Fibroblast of skin of left quadriceps (primary cell): ENCODE measurements at places on chromosomes 13 and 19.
A peak's percentile ranks its signal among the peaks of the same experiment; 100 is the strongest.

GRCh38 chr19:38079926-38080380, 144.1 kb downstream of the DPF1 start:
- peak; percentile 61 for DNase-seq

DNA sequence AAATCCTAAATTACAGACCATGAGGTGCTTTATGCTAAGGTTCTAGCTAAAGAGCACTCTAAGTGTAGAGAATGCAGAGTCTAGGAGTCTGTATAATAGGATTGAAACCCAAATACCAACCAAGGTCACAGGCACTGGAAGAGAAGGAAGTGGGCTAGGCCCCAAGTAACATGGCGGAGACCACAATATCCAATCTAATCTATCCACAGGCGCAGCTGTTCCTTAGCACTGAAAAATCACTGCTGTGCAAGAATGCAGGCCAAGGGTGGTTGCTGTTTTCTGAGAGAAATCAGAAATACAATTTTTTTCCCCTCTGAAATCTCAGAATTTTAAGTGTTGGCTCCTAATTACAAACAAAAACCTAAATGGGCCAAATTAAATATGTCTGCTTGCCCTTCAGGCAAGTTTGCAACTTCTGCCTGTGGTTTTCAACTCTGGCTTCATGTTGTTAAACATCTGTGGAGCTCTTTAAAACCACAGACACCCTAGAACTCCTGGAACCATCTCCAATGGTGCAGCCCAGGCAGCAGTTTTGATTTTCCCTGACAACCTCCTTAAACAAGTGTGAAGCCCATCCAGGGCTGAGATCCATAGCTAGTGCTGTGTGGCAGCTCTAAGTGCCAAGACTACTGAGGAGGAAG, 6.1 kb downstream of the RANBP3 start:
- no peak for DNase-seq

DNA sequence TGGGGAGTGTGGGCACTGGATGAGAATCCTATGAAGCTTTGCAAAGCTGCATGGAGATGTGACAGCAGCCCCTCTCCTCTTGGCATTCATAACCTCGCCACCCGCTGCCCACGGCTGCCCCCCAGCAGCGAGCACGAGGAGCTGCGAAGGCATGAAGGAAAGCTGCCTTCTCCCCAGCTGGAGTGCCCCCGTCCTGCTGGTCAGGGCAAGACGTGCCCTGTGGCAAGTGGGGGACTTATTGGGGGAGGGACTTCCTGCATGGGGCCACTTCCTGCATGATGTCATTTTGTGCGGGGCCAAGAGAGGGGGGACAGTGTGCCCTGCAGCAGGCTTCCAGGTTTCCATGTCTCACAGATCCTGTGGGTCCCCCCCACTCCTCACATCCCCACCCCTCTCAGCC, 85.9 kb downstream of the TSHZ3 start:
- DNase-seq: no peak

GRCh38 chr19:7450243-7451223, 38.3 kb downstream of the PEX11G start:
- no peak for DNase-seq
